ENCODE measurements at places on chromosomes 1 and 21. TPM values are rescaled to one million over a fixed set of nuclear protein-coding genes. Genes with fewer than 3 reads are reported as not detected.

Gene CELA2B
- not detected for total RNA-seq

Gene NBPF11
- 2.2 TPM for total RNA-seq

Gene TRABD2B
- total RNA-seq, result 0.75 TPM

Gene LHX8
- not detected for total RNA-seq

Gene ACKR1
- 19.1 TPM for total RNA-seq

Gene KIF21B
- total RNA-seq, result 0.40 TPM

Gene RASAL2
- 31.9 TPM for total RNA-seq

Gene SASS6
- 2.2 TPM for total RNA-seq

Gene C1orf185
- not detected for total RNA-seq

DNA sequence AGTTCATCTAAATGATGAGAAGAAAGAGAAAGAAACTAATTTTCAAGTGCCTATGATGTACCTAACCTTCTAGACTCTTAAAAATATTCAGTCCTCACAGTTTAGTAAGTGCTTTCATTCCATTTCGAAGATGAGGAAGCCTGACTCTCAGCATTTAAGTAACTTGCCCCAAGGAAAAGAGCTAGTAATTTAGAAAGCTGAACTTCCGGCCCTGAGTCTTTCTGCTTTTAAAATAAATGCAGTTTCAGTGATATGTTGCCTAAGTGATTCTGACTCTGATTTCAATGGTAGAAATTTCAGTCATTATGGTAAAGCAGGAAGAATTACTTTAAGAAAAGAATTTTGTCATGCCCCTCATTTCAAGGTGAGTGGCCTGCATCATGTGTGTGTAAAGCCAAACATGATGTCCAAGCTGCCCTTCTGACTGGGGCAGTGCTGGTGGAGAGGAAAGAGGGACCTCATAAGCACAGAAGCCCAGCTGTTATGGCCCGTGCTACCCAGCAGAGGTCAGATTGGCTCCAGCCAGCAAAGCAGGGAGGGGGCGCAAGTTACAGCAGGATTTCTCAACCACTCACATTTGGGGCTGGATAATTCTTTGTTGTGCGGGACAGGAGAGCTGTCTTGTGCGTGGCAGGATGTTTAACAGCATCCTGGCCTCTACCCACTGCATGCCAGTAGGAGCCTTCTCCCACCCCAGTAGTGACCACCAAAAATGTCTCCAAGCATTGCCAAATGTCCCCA lies 10.7 kb downstream of the ATP1A4 start:
- H3K36me3 ChIP-seq, result no peaks in the 10 kb centered on the region
- H3K27ac ChIP-seq, result no peak overlapping the region
- H3K27me3 ChIP-seq, result no peaks in the 10 kb centered on the region
- no peaks in the 10 kb centered on the region for H3K4me1 ChIP-seq

DNA sequence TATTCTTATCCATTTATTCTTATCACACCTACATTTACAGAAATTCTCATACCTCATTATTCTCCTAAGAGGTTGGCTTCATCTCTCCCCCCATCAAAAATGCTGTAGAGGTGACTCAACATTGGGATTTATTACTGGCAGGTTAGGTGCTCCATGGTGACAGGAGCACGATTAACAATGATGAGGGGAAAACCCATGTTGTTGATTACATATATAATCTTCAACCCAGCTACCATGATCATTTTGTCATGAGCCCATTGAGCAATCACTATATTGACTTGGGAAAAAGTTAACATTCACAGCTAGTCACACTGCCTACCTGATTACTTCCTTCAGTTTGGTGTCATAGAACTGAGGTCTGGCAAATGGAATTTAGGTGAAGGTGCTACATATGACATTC lies 712.1 kb upstream of the CHRM3 start:
- no peaks in the 10 kb centered on the region for H3K36me3 ChIP-seq
- H3K4me3 ChIP-seq, result no peak overlapping the region
- no peak overlapping the region for H3K27ac ChIP-seq
- H3K27me3 ChIP-seq, result no peaks in the 10 kb centered on the region

DNA sequence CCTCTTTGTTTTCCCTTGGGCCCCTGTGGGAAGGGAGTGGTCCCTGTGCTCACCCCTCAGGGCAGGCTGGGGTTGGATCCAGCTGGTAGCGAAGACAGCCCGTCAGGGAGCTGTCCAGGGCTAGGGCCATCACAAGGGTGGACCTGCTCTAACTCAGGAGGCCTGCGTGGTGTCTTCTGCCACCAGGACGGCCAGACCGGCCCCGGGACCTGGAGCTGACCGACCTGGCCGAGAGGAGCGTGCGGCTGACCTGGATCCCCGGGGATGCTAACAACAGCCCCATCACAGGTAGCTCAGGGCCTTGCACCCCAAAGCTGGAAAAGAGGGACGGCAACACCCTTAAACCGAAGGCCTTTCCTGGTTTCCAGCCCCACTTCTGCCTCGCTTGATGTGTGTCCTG lies 64.2 kb upstream of the CNTN2 start:
- DNase-seq, result no peak
- no peaks in the 10 kb centered on the region for H3K4me1 ChIP-seq
- no peak overlapping the region for H3K27ac ChIP-seq
- no peaks in the 10 kb centered on the region for H3K36me3 ChIP-seq
- H3K27me3 ChIP-seq, result no peaks in the 10 kb centered on the region
- no peak overlapping the region for H3K4me3 ChIP-seq

GRCh38 chr1:245332085-245332484 lies 177.3 kb downstream of the KIF26B start:
- no peaks in the 10 kb centered on the region for H3K36me3 ChIP-seq
- H3K27ac ChIP-seq, result no peak overlapping the region
- peaks cover 3% of the 10 kb centered on the region for H3K4me1 ChIP-seq
- no peaks in the 10 kb centered on the region for H3K27me3 ChIP-seq
- no peak overlapping the region for H3K4me3 ChIP-seq

- H3K27me3 ChIP-seq, result no peaks in the 10 kb centered on the region
- H3K36me3 ChIP-seq, result no peaks in the 10 kb centered on the region
- DNase-seq, result no peak
- no peak overlapping the region for H3K4me3 ChIP-seq
Observed at GRCh38 chr21:39142972-39143371, 40.3 kb downstream of the PSMG1 start.

DNA sequence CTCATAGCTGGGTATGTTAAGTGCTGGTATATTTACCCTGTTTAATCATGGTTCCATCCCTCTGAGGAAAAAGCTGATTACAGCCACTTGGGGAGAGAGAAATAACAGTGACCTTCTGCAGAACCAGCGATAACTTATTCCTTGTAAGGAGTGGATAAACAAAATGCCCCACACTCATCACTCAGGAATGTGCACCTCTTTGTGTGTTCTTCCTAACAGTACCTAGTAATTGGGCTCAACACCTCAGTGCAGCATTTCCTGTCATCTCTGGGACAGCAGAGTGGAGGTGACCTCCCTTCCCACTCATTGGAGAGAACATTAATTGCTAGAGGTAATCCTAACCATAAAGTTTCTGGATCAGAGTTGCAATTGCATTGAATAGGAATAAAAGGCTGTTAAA lies 112.5 kb upstream of the F3 start:
- no peaks in the 10 kb centered on the region for H3K36me3 ChIP-seq
- DNase-seq, result no peak
- no peak overlapping the region for H3K4me3 ChIP-seq
- peaks cover 11% of the 10 kb centered on the region for H3K4me1 ChIP-seq
- H3K27ac ChIP-seq, result no peak overlapping the region
- H3K27me3 ChIP-seq, result no peaks in the 10 kb centered on the region

- no peak overlapping the region for H3K27ac ChIP-seq
- no peaks in the 10 kb centered on the region for H3K4me1 ChIP-seq
- no peaks in the 10 kb centered on the region for H3K36me3 ChIP-seq
- no peaks in the 10 kb centered on the region for H3K27me3 ChIP-seq
Observed at GRCh38 chr1:51282605-51283004, 46.5 kb downstream of the RNF11 start.

- no peak overlapping the region for H3K27ac ChIP-seq
- peaks cover 29% of the 10 kb centered on the region for H3K27me3 ChIP-seq
- no peak for DNase-seq
- no peak overlapping the region for H3K4me3 ChIP-seq
- H3K36me3 ChIP-seq, result no peaks in the 10 kb centered on the region
Observed at GRCh38 chr1:18041102-18041501, 66.5 kb upstream of the IGSF21 start.

GRCh38 chr21:45297869-45298268 lies 10.2 kb upstream of the POFUT2 start:
- DNase-seq, result no peak
- no peaks in the 10 kb centered on the region for H3K36me3 ChIP-seq
- no peak overlapping the region for H3K4me3 ChIP-seq
- peak overlapping the region; percentile 90 for H3K27ac ChIP-seq
- H3K27me3 ChIP-seq, result no peaks in the 10 kb centered on the region

DNA sequence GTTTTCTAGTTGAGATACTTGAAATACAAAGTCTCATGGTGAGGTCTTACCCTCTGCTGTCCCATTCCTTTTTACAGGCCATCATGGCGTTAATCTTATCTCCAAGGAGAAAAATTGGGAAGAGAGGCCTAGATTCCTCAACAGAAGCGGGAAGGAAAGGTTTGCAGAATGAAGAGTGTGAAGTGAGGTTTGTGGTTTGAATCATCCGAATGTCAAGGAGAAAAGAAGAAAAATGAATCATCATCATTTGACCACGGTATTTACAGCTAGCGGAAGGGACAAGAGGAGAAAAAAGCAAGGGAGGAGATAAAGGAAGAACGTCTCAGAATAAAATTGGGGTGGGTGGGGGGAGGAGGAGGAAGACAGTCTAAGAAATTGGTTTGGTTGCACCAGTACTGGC lies 935 bp upstream of the COG2 start:
- no peaks in the 10 kb centered on the region for H3K27me3 ChIP-seq
- H3K4me1 ChIP-seq, result peaks cover 45% of the 10 kb centered on the region
- no peaks in the 10 kb centered on the region for H3K36me3 ChIP-seq
- H3K27ac ChIP-seq, result no peak overlapping the region

DNA sequence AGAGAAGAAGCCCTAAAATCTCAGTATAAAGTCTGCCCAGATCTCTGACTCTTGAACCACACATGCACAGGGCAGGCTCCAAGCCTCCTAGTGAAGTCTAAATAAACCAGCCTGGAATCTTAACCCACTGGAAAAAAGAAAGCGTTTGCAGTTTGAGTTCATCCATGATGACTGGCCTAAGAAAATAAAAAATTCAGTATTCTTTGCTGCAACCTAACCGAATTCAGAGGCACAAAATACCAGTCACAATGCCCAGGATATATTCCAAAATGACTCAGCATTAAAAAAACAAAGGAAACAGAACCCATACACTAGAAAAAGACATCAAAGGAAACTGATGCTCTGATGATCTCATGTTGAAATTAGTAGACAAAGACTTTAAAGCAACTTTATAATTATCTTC lies 269.2 kb downstream of the SDCCAG8 start:
- no peaks in the 10 kb centered on the region for H3K36me3 ChIP-seq
- no peaks in the 10 kb centered on the region for H3K27me3 ChIP-seq
- H3K4me3 ChIP-seq, result no peak overlapping the region
- DNase-seq, result no peak
- no peak overlapping the region for H3K27ac ChIP-seq

DNA sequence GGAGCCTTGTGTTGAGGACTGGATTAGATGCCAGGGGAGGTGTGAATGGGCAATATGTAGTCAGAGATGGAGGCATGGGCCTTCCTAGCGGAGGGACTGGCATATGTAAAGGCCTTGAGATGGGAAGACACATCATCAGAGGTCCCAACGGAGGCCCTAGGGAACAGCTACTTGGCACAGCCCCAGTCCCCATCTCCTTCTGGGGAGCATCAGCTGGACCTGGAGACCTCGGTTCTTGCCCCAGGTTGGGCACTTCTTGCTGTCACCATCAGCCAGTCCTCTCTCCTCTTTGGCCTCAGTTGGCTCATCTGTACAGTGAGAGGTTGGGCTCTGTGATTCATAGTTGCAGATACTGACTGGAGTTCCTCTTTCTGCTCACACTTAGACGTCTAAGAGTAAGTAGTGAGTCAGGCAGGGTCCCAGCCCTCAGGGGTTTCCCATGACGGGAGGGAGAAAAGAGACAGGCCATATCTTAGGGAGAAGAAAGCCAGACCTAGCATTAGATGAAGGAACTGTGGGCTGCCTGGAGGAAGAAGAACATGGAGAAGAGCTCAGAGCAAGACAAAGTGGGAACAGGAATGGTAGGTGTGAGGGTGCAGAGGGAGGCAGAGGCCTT lies 3.4 kb upstream of the MARCKSL1 start:
- peaks cover 22% of the 10 kb centered on the region for H3K4me1 ChIP-seq
- peak overlapping the region; percentile 18 for H3K27ac ChIP-seq
- no peaks in the 10 kb centered on the region for H3K36me3 ChIP-seq

DNA sequence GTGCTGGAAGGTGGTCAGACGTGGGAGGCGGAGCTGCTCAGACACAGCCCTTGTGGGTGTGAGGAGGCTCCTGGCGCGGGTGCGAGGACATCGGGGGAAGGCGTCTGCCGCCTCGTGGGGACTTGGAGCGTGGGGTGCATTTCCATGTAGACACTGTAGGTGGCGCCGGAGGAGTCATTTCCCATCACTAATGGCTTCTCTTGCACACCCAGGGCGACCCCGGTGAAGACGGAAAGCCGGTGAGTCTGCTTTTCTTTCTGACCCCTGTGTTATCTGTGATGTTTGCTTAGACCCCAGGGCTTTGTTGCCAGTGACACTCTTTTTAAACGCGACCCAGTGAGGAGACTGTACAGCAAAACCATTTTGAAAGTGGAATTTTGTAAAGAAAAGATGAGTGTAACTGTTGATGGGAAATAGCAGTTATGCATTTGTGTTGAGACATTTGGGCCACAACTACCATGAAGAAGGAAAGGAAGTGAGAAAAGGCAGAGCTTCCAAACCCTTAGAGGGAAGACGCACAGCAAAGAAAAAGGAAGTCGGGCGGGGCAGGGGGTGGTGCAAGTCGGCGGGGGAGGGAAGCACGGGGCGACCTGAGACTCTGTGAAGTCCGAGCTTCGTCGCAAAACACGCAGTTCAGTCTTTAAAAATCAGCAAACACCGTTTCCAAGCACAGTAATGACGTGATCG lies 64.0 kb downstream of the SLC19A1 start:
- no peak overlapping the region for H3K4me3 ChIP-seq
- peaks cover 59% of the 10 kb centered on the region for H3K36me3 ChIP-seq
- peak; percentile 71 for DNase-seq
- no peaks in the 10 kb centered on the region for H3K27me3 ChIP-seq

Measured in heart left ventricle (tissue), 16 donors.